ENCODE measurements at places on chromosomes 7 and 10.

DNA sequence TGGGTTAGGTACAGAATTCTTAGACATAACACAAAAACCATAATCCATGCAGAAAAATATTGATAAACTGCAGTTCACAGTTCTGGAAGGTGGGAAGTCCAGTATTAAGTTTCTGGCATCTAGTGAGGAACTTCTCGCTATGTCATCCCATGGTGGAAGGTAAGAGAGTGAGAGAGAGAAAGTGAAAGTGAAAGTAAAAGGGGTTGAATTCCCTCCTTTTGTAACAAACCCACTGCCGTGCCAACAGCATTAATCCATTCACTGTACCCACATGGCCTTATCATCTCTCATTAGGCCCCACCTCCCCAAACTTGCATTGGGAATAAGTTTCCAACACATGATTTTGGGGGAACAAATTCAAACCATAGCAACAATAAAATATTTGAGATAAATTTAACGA is 17.1 kb downstream of the ZNF485 start:
- no peak for DNase-seq

GRCh38 chr7:133054162-133054840 is 27.6 kb downstream of the CHCHD3 start:
- no peak for DNase-seq

GRCh38 chr7:74306730-74307469 is 17.7 kb downstream of the CLIP2 start:
- no peak for DNase-seq

DNA sequence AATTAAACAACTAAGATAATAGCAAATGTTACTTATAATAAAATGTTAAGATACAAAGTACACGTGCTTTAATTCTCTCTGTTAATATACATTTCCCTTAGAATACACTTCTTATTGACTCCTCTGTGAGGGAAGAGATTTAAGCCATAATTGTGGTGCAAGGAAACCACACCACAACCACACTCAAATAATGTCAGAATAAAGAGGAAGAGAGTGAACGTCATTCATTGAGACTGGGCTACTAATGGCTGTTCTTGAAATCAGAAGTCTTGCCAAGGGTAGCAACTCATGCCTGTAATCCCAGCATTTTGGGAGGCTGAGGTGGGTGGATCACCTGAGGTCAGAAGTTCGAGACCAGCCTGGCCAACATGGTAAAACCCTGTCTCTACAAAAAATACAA is 10.0 kb downstream of the FAM171A1 start:
- no peak for DNase-seq

- peak; percentile 41 for DNase-seq
Observed at GRCh38 chr7:127514499-127514898, 70.9 kb downstream of the GCC1 start.

GRCh38 chr7:102089175-102090098 is 197.2 kb upstream of the SH2B2 start:
- DNase-seq, result no peak

GRCh38 chr10:58152673-58153263 is 114.9 kb downstream of the IPMK start:
- DNase-seq, result no peak
